ENCODE measurements at places on chromosomes 4 and X.
A peak's percentile ranks its signal among the peaks of the same experiment; 100 is the strongest.

DNA sequence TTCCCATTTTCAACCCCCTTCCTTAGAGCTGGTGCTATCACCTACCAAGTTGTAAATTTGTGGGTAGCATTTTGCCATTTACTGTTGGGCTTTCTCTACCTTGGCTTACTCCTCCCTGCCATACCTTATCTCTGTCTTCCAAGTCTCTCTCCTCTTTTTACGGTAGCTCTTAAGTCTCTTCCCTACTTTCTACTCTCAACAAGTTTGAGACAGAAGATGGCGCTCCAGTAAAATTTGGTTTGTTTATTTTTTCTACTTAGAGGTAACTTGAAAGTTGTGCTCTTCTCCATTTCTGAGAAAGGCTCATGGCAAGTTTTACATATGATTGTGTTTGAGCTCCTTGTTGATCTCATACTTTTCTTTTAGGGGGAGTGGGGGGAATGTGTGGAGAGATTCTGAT, 1508.1 kb downstream of the TECRL start:
- DNase-seq: no peak

DNA sequence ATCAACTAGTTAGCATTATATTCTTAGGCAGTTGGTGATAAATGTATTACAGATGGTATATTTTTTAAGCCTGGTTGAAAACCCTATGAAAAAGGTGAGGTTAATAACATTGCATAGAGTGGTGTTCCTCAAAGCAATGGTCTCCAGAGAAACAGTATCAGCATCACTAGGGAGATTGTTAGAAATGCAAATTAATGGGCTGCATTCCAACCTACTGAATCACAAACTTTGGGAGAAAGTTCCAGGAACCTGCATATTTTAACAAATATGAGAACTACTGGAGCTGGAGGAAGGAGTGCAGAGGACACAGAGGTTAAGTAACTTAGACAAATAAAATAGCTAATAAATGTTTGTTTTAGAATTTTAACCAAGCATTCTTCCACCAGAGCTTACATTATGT, 166.9 kb upstream of the PCDH10 start:
- DNase-seq: peak; percentile 29

DNA sequence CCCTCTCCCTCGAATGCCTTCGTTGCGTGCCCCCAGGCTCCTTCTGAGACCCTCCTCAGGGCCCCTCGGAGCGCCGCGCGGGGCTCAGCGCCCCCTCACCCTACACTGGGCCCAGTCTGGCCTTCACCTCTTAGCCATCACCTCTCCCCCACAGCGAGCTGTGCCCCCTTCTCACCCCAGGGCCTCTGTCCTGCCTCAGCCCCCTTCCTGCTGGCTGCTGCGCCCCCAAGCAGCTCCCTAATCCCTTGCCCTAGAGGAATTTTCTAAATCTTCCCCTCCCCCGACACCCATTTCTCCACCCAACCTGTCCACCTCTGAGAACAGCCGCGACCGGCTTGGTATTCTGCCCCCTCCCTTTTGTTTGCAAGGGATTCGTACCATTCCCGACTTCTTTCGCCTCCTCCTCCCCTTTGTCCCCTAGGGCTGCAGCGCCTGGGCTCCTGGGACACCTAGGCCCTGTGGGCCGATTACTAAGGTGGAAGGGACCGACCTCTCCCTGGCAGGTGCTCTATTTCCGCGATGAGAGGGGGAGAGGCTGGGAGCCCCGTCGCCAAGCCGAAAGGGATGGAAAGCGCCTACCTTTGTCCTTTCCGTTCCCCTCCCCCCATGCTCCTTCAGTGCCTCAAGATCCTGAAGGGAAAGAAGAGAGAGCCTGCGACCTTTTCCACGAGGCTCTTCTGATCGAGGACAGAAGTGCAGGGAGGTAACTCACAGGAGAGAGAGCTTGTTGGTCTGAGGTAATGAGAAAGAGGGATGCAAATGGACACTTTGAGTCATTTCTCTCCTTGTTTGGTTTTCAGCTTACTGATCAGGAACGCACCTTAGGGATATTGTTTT, 10.9 kb downstream of the DLG3 start:
- no peak for DNase-seq

- peak; percentile 89 for DNase-seq
Observed at GRCh38 chrX:30875957-30876356, 13.1 kb downstream of the TAB3 start.

DNA sequence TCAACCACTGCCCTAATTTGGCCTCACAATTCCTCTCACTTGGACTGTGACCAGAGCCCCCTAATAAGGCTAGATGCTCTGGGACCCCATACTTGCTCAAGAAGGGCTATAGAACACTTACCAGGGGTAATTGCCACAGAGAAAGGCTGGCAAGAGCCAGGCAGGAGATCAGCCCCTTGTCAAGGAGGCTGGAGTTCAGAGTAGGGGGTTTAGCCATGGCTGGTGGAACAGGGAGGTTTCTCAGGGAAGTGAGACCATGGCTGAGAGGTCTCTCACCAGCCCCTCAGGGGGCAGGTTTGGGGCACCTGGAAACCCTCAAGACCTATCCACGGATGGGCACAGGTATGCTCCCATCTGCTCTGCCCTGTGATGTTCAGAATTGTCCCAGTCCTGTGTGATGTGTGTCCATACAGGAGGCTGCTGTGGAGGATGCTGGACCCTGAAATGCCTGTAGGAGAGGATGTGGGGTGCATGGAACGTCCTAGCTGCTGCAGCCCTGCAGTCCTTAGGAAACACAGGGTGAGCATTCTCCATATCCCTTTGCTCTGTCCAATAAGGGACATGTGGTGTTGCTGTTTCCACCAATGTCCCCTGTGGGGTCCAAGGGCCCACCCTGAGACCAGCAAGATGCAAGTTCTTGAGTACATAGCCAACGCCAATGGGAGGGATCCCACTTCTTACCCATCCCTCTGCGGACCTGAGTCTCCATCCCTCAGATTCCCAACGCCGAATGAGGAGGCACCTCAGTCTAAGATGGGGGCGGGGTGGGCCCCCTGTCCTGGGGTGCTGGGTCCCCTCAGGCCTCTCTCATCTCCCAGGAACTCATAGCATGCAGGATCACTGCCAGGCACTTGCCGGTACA, 16.4 kb upstream of the HSFX1 start:
- DNase-seq: no peak

DNA sequence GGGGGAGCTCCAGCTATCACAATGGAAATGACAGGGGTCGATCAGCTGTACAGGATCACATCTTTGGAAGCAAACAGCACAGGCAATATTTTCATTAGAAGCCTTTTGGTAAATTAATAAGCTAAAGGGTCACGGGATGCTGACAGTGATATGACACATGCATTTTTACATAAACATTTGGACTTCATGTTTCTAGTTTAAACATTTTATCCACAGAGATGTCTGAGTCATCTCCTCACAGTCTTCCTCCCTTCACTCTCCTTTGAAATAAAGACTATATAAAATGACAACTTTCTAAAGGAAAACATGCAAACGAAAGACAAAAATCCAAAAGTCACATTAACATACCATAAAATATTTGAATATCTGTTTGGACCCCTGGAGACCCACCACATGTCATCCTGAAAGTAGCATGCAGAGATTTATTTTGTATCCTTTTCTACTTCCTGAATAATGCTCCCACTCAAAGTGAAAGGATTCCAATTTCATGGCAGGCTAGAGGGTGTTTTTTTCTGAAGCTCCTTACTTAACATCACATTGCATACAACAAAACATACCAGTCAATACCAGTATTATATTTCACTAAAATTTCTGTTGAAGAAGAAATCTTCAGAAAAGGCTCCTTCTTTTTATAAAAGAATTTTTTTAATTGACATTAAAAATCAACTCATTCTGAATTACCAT, 200.1 kb upstream of the PPARGC1A start:
- DNase-seq: peak; percentile 91

DNA sequence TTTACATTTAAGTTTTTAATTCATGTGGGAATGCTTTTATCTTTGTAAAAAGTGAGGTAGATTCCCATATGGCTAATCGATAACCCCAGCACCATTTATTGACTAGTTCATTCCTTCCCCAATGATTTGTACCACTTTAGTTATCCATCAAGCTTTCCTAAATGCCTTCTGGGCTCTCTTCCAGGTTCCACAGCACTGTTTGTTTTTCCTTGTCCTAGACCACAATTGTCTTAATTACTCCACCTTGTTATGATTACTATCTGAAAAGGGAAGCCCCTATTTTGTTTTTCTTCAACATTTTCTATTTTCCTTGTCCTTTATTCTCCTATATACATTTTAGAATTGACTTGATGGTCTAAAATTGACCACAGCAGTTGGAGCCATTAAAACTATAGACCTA, 48.5 kb upstream of the GPRIN3 start:
- DNase-seq: no peak

GRCh38 chr4:28146191-28146590, 1285.5 kb downstream of the STIM2 start:
- DNase-seq: no peak

GRCh38 chr4:118941149-118941548, 52.5 kb downstream of the SYNPO2 start:
- peak; percentile 17 for DNase-seq

GRCh38 chrX:68556036-68556435, 57.2 kb downstream of the YIPF6 start:
- no peak for DNase-seq

DNA sequence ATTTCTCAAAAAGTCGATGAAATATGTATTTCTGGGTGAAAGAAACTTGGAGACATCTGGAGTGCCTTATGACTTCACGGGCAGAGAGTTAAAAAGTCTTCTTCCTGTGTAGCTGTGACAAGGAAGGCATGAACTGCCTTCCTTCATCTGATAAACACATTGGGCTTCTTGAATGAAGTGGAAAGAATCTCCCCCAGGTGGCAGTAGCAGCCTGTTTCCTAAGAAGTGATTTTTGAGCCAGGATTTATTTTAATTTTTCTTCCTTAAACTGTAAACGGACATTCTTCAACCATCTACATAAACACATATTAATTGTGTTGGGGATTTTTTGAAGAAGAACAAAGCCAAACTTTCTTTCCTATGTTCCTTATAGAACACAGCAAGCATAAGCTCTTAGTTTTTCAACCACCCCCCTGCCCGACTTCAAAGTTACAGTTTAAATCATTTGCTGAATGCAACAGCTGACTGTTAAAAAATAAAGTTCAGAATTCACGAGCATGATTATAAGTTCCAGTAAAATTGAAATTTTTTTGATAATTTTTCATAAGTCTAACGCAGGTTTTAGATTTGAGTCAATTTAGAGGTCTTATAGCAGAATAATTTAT, 980 bp upstream of the GIMD1 start:
- DNase-seq: peak; percentile 82
